Hindlimb muscle (tissue), 1 donor: ENCODE measurements at places on chromosomes 2 and 18.
A peak's percentile ranks its signal among the peaks of the same experiment; 100 is the strongest.

GRCh38 chr2:105442721-105443120 is 43.9 kb upstream of the FHL2 start:
- DNase-seq: no peak

DNA sequence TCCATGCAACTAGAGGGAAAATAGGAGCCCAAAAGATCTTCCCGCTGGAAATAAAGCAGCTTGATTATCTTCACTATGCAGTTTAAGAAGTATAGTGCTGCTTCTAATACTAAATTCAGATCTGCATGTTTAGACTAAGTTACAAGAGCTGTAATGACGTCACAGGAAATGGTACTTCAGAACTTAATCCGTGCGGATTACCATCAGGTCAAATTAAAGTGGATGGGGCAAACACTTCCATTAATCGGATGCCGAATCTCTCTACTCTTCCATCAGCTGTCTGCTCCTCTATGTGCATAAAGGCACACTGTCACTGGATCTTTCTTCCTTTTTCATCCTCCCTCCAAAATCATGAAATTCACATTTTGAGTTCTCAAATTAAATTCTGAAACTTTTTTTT is 52.6 kb downstream of the TRAPPC12 start:
- DNase-seq: no peak

DNA sequence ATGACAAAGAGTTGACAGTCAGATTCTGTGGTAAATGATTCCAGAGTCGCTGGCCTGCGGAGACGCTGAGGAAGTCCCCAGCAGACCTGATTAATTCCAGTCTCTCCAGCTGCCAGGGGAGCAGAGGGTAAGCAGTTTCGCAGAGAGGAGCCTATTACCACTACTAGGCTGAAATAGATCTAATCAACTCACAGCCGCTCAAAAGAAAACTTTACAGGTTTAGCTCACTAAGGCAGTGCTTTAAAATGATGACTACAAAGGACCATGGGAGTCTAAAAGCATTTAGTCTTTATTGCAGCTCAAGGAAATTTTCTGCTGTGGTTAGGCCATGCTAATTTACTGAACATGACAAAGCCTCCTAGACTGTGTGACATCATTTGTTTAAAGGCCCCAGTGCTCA is 445.6 kb upstream of the POU3F3 start:
- no peak for DNase-seq

DNA sequence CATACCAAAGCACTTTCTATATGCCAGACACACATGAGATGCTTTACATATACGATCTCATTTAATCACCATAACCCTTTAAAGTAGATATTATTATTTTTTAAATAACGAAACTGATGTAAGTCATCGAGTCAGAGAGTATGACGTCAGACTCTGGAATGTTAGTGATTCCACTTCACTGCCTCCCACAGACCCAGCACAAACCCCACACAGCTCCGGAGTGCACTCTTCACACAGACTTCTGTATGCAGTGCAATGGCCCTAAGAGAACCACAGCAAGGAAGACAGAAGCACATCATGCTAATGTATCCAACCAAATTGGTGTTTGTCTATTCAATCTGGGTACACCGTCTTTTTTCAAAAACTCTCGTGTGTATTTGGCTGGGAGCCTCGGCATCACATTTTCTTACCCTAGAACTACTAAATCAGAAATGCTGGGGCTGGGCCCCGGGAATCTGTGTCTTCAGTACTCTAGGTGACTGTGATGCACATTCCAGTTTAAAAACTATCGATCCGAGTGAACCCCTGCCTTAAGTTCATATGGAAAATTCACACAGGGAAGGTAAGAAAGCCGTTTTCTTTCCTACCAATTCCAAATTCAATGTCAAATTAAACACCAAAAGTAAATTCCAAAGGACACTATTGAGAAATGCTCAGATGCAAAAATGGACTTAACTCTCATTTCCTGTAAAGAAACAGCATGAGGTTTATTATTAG is 117.7 kb upstream of the ACVR1C start:
- DNase-seq: no peak

DNA sequence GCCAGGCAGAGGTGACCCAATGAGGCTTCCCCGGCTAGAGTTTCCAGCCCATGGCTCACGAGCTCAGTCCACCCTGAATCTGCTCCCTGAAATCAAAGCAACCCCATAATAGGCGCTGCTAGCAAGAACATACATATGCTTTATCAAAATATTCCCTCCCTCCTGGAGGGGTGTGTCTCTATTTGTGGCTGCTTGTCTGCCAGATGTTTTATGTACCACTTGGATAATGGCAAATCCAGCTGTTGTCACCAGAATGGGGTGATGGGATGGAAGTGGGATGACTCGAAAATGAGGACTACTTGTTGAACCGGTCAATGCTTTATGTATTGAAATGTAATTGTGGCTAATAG is 152.0 kb downstream of the GALNT14 start:
- DNase-seq: peak; percentile 26

GRCh38 chr2:240127191-240127750 is 8.8 kb downstream of the COPS9 start:
- DNase-seq: no peak

DNA sequence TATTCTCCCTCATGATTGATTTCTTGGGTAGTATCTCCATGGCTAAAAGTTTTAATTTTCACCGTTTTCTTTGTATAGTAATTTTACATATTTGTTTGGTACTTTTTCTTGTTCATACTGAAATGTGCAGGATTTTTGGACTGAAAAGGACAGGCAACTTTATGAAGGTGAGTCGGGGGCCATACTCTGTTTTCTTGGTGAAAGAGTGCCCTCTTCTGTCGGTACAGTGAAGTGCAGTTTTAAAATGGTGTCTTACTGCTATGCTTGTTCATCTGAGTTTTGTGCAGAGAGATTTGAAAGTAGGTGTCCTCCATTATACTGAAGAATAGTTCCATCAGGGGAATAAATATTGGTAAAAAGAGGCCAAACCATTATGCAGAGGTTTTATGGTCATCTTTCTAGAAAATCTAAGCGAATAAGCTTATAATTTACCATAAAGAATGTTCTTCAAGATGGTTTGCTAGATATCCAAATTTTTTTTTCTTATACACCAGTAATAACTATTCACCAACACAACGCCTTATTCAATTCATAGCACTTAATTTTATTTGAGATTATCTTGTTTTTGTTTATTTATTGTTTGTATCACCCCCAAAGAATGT is 8.7 kb upstream of the SERPINB13 start:
- peak; percentile 17 for DNase-seq

DNA sequence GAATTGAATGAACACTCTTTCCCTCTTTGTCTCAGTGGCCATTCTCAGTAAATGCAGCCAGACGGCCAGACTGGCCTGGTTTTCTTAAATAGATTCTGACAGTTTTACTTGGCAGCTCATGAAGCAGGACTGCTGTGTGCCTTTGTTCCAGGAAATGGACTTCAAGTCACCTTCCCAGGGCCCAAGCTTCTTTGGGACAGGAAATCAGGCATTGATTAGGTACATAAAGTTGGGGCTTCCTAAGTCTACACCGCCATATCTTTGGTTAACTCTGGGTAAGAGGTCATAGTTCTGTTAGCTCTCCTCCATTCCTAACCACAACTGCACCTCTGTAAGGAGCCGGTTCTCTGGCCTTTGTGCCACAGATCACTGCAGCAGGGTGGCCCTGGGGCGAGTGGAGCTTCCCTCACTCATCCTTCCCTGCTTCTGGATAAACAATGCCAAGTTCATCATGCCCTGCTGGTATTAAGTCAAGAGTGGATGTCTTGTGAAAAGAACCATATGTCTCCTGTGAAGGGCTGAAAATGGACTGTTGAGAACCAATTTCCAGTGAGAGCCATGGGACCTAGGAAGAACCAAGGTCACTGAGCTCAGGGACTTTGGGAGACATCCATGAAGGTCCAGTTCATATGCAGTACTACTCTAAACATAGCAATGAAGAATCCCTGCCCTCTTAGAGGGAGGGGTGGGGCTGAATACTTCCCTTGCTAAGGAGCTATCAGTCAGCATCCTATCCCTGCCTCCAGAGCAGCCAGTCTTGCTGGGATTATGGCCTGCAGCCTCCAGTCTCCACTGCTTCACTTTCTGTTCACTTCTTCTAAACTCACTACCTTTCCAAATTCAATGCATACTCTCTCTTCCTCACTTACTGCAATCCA is 122.6 kb upstream of the XPO1 start:
- no peak for DNase-seq

- DNase-seq: no peak
Measured at GRCh38 chr2:239905884-239906654, 119.1 kb downstream of the NDUFA10 start.

GRCh38 chr2:25655316-25655715 is 18.1 kb downstream of the DTNB start:
- no peak for DNase-seq

GRCh38 chr2:71611247-71611646 is 157.9 kb downstream of the DYSF start:
- no peak for DNase-seq

DNA sequence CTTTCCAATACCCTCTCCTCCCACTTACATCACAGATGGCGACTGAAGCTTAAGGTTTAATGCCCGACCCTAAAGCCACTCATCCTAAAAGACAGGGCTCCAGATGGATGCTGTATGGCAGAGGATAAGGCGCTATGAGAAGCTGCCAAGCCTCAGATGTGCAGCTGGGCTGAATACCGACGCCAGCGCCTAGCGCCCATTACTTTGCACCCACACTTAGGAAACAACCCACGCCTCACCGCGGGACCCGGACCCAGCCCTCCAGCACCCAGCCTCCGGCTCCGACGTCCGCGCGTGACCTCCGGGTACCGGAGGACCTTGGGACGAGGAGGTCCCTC is 335 bp downstream of the TRAK2 start:
- no peak for DNase-seq

GRCh38 chr2:26384183-26384582 is 17.5 kb upstream of the DRC1 start:
- DNase-seq: no peak

GRCh38 chr2:46068636-46069035 is 228.6 kb upstream of the EPAS1 start:
- no peak for DNase-seq

DNA sequence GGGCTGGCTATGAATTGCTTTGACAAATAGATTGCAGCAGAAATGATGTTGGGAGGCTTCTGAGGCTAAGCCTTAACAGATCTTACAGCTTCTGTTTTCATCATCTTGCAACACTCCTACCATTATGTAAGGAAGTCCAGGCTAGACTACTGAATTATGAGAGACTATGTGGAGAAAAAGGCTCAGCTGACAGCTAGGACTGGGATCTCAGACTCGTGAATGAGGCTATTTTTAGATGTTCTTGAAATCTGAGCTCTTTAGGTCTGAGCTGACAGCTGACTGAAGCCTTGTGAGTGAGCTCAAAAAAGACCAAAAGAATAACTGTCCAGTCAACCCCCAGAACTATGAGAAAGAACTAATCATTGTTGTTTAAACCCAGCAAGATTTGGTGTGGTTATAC is 70.3 kb downstream of the VWC2L start:
- DNase-seq: peak; percentile 19
